ENCODE measurements at places on chromosomes 3 and 15.

- DNase-seq: no peak
These were observed 146.1 kb downstream of the AQP9 start for GRCh38 chr15:58284293-58284692.

- no peak for DNase-seq
These were observed 23.3 kb downstream of the RUBCN start for GRCh38 chr3:197713477-197713822.

DNA sequence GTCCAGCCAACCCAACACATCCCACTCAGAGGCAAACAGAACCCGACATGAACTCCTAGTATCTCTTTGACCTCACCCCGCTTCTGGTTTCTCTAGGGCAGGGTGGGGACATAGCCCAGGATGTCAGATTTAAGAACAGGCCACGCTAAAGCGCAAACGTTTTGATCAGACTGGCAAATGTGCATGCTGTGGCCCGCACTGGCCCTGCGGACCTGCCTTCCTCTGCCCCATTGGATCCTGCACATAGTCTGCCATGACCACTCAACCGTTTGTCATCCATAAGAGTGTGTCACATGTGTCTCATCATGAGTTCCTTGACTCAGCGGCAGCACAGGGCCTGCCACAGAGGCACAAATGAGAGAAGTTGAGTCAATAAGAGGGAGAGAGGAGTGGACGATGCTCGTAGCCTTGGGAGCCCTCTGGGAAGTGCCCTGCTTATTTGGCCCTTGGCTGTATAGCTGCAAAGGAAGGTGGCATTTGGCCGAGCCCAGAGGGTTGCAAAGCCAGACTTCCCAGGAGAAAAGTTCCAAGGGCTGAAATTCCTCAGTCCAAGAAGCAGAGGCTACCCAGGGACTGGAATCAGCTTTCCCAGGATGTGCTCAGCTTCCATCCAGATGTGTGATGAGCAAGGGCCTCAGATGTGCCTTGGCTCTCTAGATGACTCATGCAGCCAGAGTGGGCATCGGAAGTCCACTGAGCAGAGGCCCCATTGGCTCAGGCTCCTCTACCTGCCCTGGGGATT is 55.5 kb upstream of the SLCO2A1 start:
- DNase-seq: no peak

GRCh38 chr3:105473521-105474223 is 107.0 kb downstream of the ALCAM start:
- DNase-seq: no peak

DNA sequence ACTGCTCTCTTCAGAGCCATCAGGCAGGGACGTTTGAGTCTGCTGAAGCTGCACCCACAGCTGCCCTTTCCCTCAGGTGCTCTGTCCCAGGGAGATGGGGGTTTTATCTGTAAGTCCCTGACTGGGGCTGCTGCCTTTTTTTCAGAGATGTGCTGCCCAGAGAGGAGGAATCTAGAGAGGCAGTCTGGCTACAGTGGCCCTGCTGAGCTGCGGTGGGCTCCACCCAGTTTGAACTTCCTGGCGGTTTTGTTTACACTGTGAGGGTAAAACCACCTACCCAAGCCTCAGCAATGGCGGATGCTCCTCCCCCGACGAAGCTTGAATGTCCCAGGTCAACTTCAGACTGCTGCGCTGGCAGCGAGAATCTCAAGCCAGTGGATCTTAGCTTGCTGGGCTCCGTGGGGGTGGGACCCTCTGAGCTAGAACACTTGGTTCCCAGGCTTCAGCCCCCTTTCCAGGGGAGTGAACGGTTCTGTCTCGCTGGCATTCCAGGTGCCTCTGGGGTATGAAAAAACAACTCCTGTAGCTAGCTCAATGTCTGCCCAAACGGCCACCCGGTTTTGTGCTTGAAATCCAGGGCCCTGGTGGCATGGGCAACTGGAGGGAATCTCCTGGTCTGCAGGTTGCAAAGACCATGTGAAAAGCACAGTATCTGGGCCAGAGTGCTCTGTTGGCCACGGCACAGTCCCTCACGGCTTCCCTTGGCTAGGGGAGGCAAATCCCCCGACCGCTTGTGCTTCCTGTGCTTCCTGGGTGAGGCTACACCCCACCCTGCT is 21.1 kb upstream of the ST6GAL1 start:
- DNase-seq: no peak

DNA sequence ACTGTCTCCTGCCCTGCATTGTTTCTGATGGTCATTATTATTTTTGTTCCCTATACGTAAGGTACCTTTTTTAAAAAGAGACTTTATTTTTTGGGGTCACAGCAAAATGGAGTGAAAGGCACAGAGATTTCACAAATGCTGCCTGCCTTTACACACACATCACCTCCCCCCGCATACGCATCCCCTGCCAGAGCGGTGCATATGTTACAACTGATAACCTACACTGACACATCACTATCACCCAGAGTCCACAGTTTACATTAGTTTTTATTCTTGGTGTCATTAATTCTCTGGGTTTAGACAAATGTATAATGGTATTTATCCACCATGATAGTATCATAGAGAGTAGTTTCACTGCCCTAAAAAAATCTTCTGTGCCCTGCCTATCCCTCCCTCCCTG is 43.6 kb upstream of the KLF13 start:
- no peak for DNase-seq

DNA sequence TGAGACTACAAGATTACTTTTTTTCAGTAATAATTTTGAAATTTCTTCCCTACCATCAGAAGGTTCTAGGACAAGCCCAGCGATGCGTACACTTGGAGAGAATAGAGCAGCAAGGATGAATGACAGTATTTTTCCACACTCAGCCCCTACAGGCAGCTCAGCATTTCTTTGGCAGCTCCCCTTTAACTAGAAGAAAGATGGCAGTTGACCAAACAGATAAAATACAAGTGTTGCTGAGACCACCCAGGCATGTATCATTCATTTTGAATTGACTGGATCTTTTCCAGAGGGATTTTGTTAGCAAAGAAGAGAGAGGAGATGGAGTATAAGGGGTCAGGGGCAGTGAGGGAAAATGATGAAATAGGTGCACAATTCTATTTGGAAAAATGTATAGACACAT is 761.3 kb downstream of the AGBL1 start:
- DNase-seq: no peak

DNA sequence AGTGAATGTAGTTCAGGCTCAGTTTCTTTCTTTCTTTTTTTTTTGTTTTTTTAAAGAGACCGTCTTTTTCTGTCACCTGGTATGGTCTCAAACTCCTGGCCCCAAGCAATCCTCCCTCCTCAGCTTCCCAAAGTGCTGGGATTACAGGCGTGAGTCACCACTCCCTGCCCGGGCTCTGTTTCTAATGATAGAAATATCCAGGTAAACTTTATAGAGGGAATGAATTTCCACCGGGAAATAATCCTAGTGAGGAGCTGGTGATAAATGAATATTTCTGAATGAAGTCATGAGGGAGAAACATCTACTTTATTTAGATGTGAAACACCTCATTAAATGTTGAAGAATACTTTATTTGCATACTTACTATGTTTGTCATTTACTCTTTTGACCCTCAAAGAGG is 7.2 kb downstream of the RNF13 start:
- DNase-seq: no peak

DNA sequence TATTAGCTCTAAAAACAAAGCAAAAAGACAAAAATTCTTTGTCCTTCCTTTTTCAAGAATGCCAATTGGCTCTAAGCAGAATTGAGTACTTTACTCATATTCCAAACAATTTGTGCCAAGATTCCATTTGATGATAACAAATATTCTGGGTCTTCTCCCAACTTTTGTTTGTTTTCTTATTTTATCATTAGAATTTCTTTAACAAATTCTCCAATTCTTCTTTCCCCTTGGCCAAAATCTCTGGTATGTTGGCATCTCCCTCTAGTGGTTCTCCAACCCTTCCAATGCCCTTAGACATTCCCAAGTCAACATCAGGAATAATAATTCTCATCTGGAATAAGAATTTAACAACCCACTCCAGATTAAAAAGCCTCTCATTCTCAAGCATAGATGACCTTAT is 5.3 kb downstream of the CPOX start:
- DNase-seq: no peak

GRCh38 chr3:189664311-189664710 is 33.1 kb downstream of the TP63 start:
- no peak for DNase-seq

- no peak for DNase-seq
These were observed 52.4 kb upstream of the RGMA start for GRCh38 chr15:93141371-93141794.

GRCh38 chr3:104825116-104825515 is 541.6 kb upstream of the ALCAM start:
- no peak for DNase-seq

DNA sequence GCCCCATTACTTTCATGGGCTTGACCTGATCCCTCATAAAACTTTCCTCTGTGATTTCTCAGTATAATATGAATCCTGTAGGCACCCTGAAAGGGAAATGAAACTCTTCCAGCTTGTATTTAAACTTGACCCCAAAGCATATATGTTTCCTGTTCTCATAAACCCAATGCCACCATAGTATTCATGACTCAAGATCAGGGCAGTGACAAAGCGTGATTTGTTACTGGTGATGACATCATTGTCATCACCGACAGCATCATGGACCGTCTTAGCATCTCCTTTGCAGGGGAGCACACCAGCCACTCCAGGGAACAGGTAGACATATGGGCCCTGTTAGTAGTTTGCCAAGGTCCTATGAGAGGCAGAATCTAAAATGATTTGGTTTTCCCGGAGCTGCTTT is 741.2 kb downstream of the NR2F2 start:
- no peak for DNase-seq

- no peak for DNase-seq
These were observed 112.5 kb downstream of the CPNE4 start for GRCh38 chr3:131922356-131922755.

GRCh38 chr3:105367406-105368213 is 901 bp downstream of the ALCAM start:
- no peak for DNase-seq

Measured in NCI-H774 (cell line).